ENCODE measurements at places on chromosomes 5 and 9.

- DNase-seq: no peak
These were observed 124.2 kb upstream of the IRX4 start for GRCh38 chr5:2006971-2007291.

GRCh38 chr5:107821288-107821687 lies 150.6 kb upstream of the EFNA5 start:
- DNase-seq: no peak

DNA sequence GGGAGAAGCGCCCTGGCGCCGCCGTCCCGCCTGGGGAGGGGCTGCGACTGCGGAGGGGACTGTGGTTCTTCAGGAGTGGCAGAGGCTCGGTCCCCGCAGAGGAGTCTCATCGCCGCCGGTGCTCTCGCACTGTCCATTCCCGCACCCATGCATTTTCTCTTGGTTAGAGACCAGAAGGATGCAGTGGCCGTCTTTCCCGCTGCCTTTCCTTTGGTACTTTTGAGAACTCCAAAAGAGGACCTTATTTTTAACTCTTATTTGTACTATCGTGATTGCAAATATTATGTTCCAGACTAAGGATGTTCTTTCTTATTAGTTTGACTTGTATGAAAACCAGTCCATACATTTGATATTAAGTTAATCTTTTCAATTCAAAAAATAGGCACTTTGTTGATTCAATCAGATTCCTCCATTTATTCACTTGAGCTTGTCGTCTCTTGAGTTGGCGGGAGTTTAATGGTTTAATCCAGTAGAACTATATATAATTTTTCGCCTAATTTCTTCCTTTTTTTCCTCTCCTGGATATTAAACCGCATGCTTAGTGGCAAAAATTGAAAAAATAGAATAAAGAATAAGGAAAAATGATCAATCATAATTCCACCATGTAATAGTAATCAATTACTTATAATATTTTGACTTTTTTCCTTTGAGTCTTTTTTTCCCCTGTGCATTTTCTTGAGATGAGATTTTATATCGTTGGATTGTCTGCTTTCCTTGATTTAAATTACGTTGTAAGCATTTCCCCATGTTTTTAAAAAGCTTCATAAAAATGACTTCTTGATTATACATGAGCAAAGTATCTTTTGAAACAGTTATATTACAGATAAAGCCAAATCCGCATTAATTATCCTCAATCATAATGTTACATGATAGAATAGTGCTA lies 861 bp downstream of the ZFYVE16 start:
- peak; percentile 42 for DNase-seq

- peak; percentile 44 for DNase-seq
These were observed 335 bp downstream of the GALNT12 start for GRCh38 chr9:98807814-98808195.

GRCh38 chr9:77954013-77954665 lies 77.5 kb downstream of the GNAQ start:
- DNase-seq: no peak

DNA sequence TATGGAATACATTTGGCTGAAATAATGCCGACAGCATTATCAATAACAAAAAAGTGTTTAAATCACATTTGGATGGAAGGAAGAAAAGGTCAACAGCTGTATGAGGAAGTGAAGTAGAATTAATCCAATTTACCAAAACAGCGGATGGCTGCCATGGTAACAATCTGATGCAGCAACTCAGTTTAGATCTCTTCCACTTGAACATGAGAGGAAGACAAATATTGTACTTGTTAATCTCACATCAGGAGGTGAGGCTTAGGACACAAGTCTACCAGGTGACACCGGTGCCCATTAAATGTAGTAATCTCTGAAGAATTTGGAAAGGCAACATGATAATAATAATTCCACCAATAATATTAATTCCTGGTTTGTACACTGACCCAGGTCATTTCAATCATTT lies 2.4 kb downstream of the RASEF start:
- DNase-seq: no peak

GRCh38 chr5:179832039-179832745 lies 11.5 kb downstream of the SQSTM1 start:
- DNase-seq: no peak

DNA sequence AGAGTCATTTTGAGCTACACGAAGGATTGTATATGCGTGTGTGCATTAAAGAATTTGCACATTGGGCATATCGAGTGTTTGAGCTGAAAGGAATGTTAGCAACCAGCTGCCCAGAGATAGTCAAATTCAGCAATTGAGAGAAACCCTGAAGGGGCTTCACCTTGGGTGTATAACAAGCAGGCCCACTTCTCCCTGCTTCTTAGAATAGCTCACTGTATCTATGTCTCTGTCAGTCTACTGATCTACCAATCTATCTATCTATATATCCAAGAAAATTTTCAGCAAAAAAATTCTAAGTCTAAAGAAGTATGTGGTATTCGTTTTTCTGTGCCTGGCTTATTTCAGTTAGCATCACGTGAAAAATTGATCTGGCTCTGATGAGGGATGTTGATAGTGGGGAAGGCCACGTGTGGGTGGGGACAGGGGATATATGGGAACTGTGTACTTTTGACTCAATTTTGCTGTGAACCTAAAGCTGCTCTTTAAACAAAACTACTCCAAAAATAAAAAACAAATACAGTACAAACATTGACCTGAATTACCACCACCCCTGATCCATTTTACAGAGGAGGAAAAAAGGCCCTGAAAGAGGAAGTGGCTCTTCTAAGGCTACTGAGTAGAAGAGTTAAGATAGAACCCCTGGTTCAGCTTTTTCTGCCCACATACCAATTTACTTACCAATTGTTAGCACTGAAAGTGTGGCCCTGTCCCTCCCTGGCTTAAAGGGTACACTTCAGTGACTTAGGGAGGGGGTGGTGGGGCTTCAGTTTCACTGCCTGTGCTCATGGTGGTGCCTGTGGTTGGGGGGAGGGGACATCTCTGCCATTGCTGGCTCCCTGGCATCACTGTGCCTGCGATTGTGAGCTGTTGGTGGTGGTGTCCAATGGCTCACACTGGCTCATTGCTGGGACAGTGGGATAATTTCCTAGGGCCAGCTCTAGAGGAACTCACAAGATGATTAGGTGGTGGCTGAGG lies 141.8 kb downstream of the DOCK2 start:
- peak; percentile 20 for DNase-seq

DNA sequence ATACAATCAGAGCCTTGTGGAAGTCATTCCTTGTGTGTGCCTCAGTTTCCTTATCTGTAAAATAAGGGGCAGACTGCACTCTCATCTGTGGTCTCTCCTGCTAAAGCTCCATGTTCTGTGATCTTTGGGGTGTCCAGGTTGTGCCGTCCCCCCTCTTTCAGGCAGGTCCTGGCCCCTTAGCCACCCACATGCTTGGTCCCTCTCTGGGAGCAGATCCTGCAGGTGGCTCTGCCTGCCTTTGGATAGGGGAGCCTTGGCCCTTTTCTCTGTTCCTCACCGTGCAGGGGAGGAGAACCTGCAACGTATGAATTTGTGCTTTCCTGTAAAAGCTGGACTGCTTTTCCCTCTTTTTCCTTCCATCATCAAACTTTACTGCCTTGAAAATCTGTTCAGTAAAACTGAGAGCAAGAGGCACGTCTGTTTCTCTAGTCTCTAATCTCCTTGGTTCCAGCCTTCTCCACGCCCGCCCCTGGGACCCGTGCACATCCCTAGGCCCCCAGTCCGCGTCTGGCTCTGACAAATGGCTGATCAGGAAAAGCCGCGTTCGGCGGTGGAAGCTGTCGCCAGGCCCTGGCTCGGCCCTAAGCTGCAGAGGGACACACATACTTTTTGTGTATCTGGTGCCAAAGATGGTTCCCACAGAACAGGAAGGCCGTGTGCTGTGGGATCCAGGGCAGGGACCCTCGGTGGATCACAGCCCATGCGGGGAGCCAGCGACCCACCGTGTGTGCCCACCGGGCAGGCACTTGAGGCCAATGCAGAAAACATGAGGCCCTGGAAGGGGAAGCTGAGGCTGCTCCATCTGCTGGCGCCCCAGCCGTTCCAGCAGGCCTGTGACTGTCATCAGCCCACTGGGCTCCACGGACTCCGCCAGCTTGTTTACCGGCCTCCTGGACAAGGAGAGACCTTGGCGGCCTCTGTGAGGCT lies 43.4 kb upstream of the COL5A1 start:
- DNase-seq: no peak

DNA sequence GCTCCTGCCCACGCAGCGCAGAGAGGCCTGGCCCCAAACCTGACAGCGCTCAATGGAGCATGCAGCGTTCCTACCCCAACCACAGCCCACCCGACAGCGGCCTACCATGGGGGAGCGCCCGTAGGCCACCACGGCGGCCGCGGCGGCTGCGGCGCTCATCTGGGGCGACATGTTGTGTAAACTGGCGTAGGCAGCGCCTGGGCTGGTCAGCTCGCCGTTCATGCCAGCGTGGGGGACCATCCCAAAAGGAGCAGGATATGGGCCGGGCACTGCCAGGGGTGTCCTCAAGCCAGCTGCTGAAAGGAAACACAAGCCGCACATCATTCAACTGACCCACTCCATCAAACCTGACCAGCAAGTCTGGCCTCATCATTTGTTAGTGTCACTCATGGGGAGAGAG lies 77.7 kb downstream of the TLE1 start:
- no peak for DNase-seq

DNA sequence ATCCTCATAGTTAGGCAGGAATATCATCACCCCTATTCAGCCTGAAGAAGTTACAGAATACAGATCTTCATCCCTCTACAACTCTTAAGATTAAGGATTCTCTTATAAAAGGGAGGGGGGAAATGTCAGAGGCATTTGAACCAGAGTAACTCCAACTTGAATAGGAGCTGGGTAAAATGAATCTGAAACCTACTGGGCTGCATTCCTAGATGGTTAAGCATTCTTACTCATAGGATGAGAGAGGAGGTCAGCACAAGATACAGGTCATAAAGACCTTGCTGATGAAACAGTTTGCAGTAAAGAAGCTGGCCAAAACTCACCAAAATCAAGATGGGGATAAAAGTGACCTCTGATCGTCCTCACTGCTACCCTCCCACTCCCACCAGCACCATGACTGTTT lies 14.4 kb downstream of the FREM1 start:
- DNase-seq: no peak

DNA sequence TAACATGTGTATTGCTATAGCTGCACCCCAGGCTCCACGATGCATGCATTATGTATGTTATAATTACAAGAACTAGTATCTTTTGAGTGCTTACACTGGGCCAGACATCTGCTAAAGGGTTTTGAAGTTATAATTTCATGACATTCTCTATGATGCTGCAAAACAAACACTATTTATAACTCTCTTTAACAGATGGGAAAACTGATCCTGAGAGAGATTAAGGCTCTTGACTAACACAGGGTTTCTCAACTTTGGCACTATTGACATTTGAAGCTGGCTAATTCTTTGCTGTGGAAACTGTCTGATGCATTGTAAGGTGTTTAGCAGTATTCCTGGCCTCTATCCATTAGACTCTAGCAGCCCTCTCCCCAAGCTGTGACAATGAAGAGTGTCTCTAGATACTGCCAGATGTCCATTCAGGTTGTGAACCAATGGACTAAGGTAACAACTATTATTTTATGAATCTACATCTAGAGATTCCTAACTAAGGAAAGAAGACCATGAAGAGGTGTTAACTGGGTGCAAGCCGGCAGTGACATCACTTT lies 258.6 kb downstream of the ASTN2 start:
- DNase-seq: no peak

DNA sequence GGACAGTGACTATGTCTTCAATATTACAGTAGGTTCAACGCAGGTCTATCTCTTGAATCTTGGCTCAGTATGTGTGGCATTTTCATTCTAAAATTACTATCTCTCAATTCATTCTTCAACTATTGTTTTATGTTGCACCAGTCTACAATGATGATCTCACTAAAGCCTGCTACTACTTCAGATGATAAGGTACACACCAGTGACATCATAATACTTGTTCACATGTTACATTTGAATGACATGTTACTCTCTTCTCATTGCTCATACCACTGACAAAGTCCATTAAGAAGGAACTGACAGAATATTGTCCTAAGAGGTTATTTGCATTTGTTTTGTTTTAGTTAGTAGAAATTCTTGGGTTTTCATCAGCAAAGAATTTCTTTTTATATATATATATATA lies 165.2 kb upstream of the ST8SIA4 start:
- DNase-seq: no peak

- DNase-seq: peak; percentile 4
These were observed 142.9 kb downstream of the CDK5RAP2 start for GRCh38 chr9:120436983-120437475.

- no peak for DNase-seq
These were observed 327.9 kb downstream of the NTRK2 start for GRCh38 chr9:84997472-84997871.

GRCh38 chr9:121976751-121977150 lies 116.4 kb downstream of the TTLL11 start:
- DNase-seq: no peak

DNA sequence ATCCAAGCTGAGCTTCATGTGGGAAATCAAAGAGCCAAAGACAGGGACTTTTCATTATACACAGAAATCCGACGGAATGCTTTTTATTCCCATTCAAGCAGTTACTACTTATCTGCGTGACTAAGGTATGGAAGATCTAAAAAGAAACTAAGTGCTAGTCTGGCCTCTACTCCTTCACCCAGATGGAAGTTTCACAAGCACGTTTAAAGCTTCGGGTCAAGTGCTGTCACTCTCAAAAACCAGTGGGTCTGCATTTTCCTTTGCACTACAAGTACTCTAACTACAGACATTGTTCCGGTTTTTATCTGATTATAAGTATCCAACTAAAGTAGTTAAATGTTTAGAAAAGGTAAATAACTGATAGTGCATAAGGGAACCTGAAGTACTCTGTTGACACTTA lies 13.7 kb upstream of the MTAP start:
- DNase-seq: no peak

DNA sequence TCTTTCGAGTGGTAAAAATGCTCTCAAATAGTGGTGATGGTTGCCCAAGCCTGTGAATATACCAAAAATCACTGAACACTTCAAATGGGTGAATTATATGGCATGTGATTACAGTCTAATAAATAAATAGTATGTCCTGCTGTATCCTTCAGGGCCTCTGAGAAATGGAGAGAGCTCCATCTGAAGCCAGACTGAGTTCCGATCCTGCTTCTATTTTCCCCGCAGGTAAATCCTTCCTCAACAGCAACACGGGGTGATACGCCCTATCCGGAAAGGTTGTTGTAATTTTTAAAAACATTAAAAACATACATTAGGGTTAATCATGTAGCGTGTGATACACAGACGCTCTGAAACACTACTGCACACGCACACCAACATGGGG lies 695 bp upstream of the SNAPC3 start:
- DNase-seq: no peak

GRCh38 chr5:176959051-176959450 lies 47.5 kb downstream of the UIMC1 start:
- DNase-seq: no peak

DNA sequence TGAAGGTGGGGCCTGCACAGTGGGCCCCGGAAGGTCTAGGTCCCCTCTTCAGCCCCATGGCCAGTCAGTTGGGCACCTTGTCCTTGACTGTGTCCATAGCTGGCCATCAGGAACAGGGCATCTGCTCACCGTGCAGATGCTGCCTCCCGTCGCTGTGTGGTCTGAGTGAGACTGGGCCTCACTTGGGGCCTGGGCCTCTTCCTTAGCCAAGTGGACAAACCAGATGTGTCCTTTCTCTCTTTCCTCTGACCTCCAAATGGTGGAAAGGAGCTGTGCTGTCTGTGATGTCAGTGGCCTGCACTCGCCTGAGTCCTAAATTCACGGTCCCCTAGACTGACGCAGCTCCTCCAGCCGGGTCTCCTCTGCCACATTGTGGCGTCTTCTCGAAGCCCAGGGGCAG lies 114.5 kb downstream of the COL5A1 start:
- DNase-seq: no peak

- no peak for DNase-seq
These were observed 90.0 kb upstream of the CTSL start for GRCh38 chr9:87635656-87636501.

- DNase-seq: no peak
These were observed 3.4 kb upstream of the STOML2 start for GRCh38 chr9:35106343-35106730.

Data from activated CD8-positive, alpha-beta T cell treated with anti-CD3 and anti-CD28 coated beads for 36 hours (primary cell).